ENCODE measurements at places on chromosomes 1 and 21.

GRCh38 chr1:66446261-66447001 is 87.5 kb upstream of the SGIP1 start:
- DNase-seq = peak; percentile 31

GRCh38 chr1:233172201-233172600 is 123.3 kb downstream of the PCNX2 start:
- no peak for DNase-seq

- DNase-seq = no peak
Measured at GRCh38 chr1:248288391-248288790, 10.6 kb upstream of the OR2T33 start.

DNA sequence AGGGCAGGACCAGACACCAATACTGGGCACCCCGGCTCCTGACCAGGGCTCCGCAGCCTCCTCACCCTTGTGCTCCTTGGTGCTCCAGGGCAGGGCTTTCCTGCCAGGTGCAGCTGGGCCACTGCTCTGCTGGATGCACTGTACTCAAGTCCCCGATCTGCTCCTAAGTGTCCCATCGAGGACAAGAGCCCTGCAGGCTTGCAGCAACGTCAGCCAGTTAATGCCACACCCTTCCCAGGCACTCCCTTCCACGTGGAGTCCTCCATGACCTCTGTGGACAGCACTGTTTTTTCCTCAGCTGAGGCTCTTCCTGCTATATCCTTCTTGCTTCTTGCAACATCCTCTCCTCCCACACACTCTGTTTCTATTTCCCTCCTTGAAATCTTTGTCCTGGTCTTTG is 94.0 kb upstream of the NGF start:
- DNase-seq = no peak

- no peak for DNase-seq
Measured at GRCh38 chr1:223177681-223178080, 34.6 kb upstream of the TLR5 start.
